ENCODE measurements at places on chromosomes 1 and 21.

DNA sequence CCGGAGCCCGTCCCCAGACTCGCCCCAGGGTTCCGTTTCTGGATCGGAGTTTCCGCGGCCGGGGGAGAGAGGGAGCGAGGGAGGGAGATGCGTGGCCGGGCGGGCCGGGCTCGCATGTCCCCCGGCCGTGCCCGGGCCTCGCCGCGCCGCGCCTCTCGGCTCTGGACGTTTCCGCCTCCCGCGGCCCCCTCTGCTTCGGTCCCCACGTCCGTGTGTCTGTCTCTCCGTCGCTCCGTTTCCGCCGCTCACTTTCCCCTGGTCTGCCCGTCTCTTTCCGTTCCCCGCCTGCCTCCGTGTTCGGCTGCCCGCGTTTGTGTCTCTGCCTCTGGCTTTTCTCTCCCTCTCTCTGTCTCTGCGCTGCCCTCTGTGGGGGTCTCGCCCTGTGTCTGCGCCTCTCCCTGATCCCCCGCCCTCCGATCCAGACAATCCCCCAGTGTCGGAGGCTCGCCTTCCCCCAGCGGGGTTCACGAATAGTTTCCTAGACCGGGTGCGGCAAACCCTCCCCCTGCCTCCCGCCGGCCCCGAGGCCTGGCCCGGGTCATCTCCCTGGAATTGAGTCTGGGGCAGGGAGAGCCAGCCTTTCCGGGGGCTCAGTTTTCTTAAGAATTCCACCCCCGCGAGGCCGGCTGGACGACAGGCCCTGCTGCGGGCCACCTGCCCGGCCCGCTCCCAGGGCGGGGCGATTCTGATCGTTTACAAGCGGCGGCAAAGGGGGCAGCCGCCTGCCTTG is 735 bp downstream of the NBL1 start:
- DNase-seq: peak; percentile 77

- DNase-seq: no peak
Observed at GRCh38 chr1:67743072-67743725, 58.2 kb downstream of the GADD45A start.

GRCh38 chr21:35239811-35240219 is 190.7 kb upstream of the RUNX1 start:
- no peak for DNase-seq

- DNase-seq: no peak
Observed at GRCh38 chr1:53431244-53431643, 28.0 kb upstream of the DMRTB1 start.

GRCh38 chr1:46526691-46527291 is 24.7 kb downstream of the KNCN start:
- DNase-seq: no peak

GRCh38 chr1:232904566-232904965 is 45.8 kb upstream of the NTPCR start:
- no peak for DNase-seq

- no peak for DNase-seq
Observed at GRCh38 chr1:245019910-245020486, 134.8 kb upstream of the KIF26B start.

DNA sequence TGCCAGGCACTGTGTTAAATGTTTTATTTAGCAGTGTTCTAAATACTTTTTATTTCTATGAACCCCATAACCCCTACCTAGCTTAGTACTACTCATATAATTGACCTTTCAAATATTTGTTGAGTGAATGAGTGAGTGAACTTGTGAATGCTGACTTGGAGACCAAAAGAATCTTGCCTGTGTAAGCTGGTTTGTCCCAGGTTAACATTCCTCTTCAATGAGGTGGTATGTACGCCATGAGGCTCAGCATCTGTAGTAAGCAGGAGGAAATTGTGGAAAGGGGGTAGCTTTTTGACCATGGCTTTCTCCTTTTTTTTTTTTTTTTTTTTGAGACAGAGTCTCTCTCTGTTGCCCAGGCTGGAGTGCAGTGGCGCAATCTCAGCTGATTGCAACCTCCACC is 14.6 kb downstream of the MED18 start:
- no peak for DNase-seq

DNA sequence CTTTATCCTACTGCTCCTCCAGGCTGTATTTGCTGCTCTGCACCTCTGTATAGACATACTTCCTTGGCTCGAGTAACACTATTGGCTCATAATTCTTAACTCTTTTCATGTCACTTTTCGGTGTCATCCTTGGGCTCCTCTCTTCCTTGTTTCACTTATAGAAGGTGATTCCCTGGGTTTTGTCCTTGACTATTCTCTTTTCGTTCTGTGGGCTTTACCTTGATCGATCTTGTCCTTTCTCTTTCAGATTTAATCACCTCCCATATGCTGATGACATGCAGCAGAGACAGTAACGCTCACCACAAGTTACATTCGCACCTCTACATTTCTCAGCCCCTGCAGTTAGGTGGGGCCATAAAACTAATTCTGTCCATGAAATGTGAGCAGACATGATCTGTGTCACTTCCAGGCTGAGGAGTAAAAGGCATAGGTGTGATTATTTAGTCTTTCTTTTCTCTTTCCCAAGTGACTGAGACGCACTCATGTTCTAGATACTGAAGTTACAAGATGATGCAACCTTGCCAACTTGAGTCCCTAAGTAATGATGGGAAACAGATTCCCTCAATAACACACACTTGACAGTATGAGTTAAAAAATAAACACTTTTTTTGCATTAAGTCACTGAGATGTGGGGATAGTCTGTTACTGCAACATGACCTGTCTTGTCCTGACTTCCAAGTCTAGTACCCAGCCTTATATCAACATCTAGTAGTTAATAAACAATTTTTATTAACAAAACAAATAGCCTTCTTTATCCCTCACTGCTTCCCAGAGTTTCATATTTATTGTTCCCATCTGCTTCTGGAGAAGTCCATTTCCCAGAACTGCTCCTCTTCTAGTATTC is 49.9 kb upstream of the HAO2 start:
- no peak for DNase-seq

- no peak for DNase-seq
Observed at GRCh38 chr1:78277253-78277652, 213.5 kb upstream of the PTGFR start.

GRCh38 chr1:147273409-147274336 is 31.2 kb downstream of the CHD1L start:
- DNase-seq: no peak

DNA sequence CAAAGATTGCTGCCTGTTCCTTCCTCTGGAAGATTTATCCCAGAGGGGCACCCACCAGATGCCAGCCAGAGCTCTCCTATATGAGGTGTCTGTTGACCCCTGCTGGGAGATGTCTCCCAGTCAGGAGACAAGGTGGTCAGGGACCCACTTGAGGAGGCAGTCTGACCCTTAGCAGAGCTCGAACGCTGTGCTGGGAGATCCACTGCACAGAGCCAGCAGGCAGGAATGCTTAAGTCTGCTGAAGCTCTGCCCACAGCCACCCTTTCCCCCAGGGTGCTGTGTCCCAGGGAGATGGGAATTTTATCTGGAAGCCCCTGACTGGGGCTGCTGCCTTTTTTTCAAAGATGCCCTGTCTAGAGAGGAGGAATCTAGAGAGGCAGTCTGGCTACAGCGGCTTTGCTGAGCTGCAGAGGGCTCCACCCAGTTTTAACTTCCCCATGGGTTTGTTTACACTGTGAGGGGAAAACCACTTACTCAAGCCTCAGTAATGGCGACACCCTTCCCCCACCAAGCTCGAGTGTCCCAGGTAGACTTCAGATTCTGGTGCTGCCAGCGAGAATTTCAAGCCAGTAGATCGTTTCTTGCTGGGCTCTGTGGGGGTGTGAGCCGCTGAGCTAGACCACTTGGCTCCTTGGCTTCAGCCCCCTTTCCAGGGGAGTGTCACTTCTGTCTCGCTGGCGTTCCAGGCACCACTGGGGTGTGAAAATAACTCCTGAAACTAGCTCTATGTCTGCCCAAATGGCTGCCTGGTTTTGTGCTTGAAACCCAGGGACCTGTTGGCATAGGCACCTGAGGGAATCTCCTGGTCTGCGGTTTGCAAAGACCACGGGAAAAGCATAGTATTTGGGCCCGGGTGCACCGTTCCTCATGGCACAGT is 51.1 kb upstream of the PDC start:
- DNase-seq: no peak

GRCh38 chr1:156838972-156839371 is 19.9 kb downstream of the INSRR start:
- DNase-seq: peak; percentile 78

- no peak for DNase-seq
Observed at GRCh38 chr1:36981126-36981525, 53.2 kb downstream of the GRIK3 start.

DNA sequence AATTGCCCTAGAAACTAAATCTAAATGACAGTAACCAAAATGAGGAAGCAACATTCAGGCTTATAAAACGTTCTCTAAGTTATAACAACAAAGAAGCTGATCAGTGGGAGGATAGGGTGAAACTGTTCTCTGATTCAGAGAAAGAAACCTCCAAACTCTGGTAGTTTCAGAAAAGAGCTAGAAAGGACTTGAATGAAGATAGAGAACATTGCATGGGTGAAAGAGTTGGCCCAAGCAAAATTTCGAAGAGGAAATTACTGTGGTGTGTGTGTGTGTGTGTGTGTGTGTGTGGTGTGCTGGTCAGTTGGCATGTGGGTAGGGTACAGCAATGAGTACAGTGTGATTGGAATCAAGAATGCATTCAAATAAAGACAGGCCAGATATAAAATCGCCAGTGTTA is 16.5 kb upstream of the SPAG17 start:
- DNase-seq: no peak

GRCh38 chr1:71422221-71422620 is 341.4 kb upstream of the ZRANB2 start:
- DNase-seq: no peak

DNA sequence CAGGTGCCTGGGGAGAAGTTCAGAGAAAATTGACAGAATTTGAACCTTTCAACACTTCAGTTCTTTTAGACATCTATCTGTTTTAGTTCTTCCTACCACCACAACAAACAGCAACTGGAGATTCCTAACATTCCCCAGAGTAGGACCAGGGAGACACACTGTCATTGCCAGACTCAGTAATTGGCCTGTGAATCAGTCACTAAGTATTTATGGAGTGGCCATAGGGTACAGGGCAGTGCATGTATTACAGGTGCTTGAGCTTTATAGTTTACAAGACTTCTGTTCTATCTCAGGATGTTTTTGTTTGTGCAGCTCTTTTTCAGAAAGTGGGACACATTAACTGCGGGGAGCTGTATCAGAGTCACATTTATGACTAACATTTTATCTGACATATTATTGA is 1.7 kb downstream of the CDC14A start:
- DNase-seq: no peak

DNA sequence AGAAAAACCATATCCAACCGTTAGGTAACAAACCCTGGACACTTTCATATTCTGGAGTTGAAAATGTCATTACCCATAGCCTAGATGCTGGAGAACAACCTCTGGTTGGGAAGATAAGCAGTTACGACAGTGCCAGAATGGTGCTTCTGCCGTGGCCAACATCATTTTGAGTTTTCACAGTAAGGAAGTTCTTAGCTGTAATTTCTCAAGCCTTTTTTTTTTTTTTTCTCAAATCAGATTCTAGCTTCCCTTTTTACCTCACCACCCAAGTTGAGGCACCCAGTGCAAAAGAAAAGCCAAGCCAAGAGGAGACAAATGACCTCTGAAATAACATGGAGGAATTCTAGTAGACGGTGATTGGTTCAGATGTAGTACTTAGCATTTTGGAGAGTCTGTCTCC is 21.8 kb downstream of the PPT1 start:
- no peak for DNase-seq

DNA sequence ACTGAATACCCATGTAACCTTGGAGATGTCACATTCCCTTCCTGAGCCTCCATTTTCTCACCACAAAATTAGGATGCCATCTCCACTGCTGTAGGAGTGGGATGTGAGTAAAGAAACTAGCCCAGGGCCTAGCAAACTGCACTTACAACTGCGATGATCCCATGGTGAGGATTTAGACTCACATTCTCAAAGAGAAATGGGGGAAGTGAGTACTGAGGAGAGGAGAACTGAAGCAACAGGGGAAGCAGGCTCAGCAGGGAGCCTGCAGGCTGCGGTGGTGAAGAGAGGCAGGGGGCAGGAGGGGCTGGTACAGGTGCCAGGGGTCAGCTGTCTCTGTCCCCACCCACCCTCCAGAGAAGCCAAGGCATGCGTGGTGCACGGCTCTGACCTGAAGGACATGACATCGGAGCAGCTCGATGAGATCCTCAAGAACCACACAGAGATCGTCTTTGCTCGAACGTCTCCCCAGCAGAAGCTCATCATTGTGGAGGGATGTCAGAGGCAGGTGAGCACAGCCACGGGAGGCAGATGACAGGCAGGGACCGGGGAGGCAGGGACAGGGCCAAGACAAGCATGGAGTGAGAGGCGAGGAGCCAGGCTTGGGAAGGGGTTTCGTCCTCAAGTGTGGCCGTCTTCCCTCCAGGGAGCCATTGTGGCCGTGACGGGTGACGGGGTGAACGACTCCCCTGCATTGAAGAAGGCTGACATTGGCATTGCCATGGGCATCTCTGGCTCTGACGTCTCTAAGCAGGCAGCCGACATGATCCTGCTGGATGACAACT is 16.4 kb upstream of the ATP1A4 start:
- DNase-seq: no peak

- peak; percentile 60 for DNase-seq
Observed at GRCh38 chr1:35574125-35574654, 1.1 kb downstream of the TFAP2E start.

DNA sequence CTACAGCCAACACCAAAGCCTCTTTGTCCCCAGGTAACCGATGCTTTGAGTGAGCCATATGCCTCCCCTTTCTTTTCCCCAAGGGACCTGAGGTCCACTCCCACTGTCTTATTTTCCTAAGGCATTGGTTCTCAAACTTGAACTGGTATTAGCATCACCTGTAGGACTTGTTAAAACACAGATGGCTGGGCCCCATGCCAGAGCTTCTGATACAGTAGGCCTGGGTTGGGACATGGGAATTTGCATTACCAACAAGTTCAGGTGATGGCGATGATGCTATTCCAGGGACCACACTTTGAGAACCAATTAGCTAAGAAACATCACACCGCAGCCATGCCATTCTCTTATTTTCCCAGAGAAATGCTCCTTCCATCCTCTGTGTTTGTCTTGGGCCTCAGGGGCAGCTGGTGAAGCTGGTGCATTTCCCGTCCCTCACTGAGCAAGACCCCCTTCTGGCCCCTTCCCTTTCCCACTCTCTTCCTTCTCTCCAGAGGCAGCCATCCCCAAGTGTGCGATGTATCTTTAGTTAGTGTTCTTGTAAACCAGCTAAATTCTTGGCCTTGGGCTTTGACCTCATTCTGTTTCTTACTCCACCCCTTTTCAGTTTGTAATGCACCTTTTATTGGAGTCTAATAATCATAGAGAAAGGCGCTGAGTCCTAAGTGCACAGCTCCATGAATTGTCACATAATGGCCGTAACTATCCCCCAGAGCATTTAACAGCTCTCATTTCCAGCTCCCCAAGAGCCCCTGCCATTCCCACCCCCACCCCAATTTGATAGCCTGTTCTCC is 14.2 kb upstream of the TTC22 start:
- DNase-seq: peak; percentile 31
